ENCODE measurements at places on chromosomes 3 and 15.

- DNase-seq, result no peak
These were observed 752.2 kb upstream of the CFAP20DC start for GRCh38 chr3:59802045-59802444.

DNA sequence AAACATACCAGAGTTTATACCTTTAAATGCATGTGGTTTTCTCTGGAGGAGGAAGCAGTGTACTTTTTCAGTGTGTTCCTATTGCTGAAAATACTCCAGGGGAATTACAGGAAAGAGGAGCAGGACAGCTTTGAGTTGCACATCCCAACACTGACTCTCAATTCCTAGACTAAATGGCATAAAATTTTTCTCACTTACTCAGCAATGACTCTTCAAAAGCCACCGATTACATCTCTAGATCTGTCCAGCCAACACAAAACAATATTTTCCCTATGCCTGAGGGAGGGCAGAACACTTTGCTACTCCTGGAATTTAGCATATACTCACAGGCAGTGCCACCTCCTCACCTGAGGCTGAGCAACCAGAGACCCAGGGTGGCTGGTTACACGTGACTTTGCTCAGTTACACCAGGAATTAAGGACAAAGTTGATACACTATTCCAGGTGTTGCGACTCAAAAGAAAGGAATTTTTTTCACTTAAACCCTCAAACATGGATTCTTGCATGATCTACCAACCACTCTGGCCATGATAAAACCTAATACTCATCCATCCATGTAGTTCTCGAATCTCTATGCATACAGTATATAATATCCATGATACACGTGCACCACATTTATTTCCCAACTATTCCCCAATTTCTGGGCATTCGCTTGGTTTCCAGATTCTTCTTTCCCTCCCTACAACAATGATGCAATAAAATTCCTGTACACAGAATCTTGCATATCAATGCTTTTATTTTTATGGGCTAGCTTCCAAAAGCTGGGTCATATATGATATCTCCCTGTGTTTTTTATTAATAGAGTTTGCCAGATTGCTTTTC is 194.6 kb downstream of the THRB start:
- DNase-seq, result no peak

DNA sequence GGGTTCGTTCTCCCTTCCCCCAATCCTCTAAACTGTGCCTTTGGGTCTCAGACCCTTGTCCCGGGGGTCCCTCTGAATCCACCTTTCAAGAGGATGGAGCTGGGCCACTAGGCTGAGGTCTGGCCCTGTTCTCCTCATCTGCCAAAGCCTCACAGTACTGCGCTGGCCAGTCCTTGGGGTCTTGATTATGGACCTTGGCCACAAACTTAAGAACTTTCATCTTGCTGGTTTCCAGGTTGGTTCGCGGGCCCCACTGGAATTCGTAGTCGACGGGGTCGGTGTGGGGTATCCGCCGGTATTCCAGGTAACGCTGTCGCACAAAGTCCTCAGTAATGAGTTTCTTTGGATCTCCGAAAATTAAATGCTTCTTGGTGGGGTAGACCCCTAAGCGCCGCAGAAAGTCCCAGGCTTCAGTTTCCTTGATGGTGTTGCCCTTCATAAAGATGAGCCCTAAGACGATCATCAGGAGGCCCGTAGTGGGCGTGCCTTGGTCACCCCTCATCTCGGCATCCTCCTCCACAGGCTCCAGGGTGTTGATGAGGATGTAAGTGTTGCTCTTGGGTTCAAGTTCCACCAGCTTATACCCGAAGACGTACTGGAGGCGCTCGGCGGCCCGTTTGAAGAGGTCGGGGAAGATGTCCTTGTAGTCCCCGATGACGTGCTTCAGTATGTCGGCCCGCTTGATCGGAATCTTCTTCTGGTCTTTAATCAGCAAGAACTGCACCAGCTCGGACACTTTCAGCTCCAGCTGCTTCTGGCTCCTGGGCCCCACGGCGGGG is 727 bp downstream of the NSMCE3 start:
- DNase-seq, result peak; percentile 52

- DNase-seq, result no peak
These were observed 4.0 kb downstream of the TRAT1 start for GRCh38 chr3:108826309-108827187.

DNA sequence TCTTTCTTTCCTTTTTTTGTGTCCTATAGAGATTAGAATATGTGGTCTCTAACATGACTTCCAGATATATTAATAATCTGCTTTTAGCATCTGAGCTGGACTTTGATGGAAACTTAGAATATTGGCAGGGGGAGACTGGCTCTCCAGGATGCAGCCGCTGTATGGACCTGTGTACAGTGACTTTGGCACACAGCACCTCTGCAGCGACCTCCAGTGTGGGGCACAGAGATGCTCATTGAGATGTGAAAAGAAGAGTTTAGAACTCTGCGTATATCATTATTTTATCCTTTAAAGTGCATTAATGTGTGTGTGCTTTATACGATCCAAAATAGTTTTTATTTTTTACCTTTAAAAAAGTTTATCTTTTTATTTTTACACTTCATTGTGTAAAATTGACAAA is 18.3 kb downstream of the CFAP161 start:
- DNase-seq, result no peak

- DNase-seq, result no peak
These were observed 72.0 kb downstream of the LARS2 start for GRCh38 chr3:45460361-45460760.

DNA sequence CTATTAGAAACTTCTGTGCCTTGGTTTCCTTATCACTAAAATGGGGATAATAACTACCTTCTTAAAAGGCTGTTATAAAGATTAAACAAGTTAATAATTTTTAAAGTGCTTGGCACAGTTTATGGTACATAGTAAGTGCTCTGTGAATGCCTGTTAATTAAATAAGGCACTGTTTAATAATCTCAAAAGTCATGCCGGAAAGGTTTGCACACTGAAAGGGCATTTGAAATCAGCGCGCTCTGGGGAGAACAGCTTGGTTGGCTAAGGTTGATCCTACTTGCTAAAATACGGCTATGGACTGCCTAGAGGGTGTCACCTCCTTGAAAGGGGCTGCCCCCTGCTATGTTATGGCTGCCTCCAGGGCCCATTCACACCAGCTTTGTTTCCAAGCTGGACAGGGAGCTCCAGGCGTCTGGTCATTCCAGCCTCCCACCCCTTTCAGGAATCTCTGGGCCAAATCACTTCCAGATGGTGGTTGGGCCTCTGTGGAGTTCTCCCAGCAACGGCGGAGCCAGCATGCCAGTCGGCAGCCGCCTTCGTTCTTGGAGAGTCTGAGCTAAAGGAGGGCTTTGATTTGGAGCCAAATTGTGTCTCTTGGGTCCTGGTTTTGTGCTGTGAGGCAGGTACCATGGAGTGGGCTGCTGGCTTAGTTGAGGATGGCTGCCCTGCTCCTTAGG is 5.9 kb downstream of the FLNB start:
- DNase-seq, result no peak

GRCh38 chr3:53274938-53275605 is 19.2 kb upstream of the TKT start:
- no peak for DNase-seq

DNA sequence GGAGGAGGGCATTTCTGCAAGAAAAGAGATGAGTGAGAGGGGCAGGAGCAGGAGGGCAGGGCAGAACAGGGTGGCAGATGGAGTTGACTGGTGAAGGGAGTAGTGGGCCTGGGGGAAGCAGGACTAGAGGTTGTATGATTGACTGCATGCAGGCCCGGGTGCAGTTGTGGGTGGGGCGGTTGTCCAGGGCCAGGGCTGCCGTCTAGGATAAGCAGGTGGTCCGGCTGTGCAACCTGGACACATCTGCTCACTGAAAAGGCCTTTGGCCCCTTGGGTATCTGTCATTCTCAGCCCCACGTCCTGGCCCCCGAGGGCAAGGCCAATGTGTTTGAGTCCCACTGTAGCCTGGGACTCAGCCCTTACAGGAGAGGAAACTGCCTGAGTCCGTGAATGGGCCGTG is 25.4 kb downstream of the ALS2CL start:
- DNase-seq, result no peak

DNA sequence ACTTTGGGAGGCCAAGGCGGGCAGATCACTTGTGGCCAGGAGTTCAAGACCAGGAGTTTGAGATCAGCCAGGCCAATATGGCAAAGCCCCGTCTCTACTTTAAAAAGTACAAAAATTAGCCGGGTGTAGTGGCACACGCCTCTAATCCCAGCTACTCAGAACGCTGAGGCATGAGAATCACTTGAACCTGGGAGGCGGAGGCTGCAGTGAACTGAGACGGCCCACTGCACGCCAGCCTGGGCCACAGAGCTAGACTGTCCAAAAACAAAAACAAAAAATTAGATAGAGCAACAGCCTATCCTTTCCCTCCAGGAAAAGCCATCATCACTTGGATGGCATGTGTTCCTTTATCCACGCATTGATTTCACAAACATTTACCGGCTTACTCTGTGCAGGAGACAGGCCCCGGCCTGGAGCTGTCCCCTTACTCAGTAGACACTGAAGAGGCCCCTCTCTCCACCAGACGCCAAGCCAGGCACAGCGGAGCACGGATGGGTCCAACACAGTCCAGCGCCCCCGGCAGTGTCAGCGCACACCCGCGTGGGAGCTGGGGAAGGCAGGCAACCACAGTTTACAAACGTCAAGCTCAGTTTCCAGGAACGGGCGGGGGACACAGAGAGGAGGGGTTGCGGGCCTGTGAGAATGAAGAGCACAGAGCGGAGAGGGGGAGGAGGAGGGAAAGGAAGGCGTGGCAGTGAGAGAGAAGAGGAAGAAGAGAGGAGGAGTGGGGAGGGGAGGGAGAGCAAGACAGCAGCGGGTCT is 3.1 kb downstream of the GP5 start:
- no peak for DNase-seq

- DNase-seq, result no peak
These were observed 153.2 kb downstream of the UNC13C start for GRCh38 chr15:54131410-54131809.

DNA sequence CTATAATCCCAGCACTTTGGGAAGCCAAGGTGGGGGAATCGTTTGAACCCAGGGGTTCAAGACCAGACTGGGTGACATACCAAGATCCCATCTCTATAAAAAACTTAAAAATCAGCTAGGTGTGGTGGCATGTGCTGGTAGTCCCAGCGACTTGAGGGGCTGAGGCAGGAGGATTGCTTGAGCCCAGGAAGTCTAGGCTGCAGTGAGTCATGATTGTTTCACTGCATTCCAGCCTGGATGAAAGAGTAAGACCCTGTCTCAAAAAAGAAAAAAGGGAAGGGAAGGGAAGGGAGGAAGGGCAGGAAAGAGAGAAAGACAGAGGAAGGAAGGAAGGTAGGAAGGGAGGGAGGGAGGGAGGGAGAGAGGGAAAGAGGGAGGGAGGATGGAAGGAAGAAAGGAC is 133.7 kb upstream of the LRRN1 start:
- DNase-seq, result no peak

- no peak for DNase-seq
These were observed 73.4 kb downstream of the CPN2 start for GRCh38 chr3:194277786-194278130.

DNA sequence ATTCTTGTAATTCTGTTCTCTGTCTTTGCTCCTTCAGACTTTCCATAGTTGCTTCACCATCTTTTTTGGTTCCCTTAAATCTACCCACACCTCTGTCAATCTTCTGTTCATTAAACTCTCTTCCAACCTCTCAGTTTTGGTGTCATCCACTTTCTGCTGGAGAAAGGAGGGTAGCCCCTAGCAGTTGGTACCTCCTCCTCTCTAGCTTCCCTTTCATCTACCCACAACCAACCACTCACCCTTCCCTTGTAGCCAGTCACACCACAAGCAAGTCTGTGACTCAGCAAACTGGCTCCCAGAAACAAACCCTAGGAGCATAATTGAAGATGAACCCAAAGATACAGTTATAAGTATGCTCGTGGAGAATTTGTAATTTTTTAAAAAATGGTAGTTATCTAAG is 318.6 kb downstream of the FHIT start:
- peak; percentile 68 for DNase-seq

GRCh38 chr3:169954142-169954756 is 12.4 kb upstream of the SEC62 start:
- peak; percentile 90 for DNase-seq

DNA sequence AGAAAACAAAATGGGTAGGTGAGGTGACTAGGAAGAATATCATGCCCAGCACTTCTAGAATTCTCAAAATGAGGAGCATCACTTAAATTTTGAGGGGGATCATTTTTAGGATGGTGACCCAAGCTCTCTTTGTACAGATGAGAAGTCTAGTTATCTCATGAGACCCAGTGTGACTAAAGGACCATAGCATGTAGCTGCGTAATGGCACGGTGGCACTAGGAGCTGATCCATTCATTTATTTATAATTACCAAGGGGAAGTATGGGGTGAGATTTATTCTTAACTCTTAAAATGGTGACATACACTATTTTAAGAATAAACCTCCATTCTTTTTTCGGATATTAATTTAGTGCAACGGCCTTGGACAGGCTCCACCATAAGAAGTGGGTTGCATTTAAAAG is 8.3 kb downstream of the IQGAP1 start:
- DNase-seq, result no peak

- DNase-seq, result peak; percentile 31
These were observed 2.4 kb downstream of the TRPM1 start for GRCh38 chr15:31098953-31099740.

DNA sequence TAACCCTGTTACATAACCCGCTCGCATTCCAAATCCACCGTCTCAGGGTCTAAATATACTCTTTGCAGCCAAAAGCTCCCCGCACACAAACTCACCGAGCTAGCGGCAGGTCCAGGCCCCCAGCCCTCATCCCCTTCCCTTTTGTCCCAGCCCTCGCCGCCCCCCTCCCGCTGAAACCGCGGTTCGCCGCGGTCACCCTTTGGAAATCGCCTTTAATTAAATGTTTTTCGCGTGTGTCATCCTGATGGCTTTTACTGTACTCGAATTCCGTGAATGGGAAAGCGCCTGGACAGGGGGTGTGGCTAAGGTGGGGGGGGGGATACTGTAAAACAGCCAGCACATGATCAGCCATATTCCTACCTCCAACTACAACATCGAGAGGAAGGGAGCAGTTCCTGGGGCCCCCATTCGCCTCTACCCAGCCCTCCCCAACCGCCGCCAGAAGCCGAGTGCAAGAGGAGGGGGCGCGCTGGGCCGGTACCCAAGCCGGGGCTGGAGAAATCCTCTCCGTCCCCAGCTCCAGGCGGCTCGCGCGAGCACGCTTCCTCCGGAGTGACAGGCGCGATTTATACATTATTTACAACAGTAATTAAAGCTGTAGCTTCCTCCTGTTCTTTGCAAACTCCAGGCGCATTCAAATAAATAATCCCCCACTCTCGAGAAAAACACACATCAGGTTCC is 1.7 kb downstream of the RORA start:
- DNase-seq, result no peak

DNA sequence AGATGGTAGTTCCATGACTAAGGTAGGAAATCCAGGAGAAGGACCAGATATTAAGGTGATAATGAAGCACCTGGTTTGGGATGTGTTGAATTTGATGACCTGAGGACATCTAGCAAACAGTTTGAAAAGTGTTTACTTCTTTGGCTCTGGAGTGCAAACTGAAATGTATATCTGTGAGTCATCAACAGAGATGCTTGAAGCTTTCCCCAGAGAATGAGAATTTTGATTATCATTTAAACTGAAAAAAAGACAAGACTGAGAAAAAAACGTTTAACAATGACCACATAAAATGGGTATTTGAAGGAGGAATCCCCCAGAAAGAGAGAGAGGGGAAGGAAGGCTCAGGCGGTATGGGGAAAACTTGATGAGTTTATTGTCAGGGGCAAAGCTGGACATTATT is 20.7 kb upstream of the GSK3B start:
- no peak for DNase-seq

All from NB4 (cell line).